HCT116 (cell line): ENCODE measurements at places on chromosomes 4 and X.

GRCh38 chrX:20212486-20213089 is 54.1 kb downstream of the RPS6KA3 start:
- DNase-seq: no peak

DNA sequence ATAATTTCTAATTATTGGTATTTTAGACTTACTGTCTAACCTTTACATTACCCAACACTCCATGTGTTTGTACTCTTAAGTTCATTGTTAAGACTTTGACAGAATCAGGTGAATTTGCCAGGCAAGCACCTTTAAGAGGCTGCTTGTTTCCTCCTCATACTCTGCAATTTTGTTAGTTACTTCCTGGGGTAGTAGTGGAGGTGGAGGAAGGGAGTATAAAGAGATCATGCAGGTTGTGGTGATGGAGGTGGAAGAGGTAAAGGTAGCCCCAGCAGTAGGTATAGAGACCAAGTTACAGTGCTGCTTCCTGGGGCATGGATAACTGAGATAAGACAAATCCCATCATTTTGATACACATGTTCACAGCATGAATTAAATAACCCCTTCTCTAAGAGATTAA is 6.7 kb downstream of the WDR44 start:
- DNase-seq: no peak

- DNase-seq: no peak
Measured at GRCh38 chr4:185246453-185246852, 37.1 kb downstream of the SNX25 start.

GRCh38 chr4:183586824-183587223 is 72.2 kb downstream of the RWDD4 start:
- DNase-seq: no peak

GRCh38 chr4:21420166-21420565 is 528.4 kb downstream of the KCNIP4 start:
- DNase-seq: no peak

GRCh38 chr4:78513411-78513975 is 38.1 kb upstream of the ANXA3 start:
- DNase-seq: no peak

- DNase-seq: no peak
Measured at GRCh38 chrX:46812445-46812844, 24.4 kb upstream of the RP2 start.

GRCh38 chr4:54440394-54441136 is 211.5 kb downstream of the PDGFRA start:
- peak; percentile 29 for DNase-seq

DNA sequence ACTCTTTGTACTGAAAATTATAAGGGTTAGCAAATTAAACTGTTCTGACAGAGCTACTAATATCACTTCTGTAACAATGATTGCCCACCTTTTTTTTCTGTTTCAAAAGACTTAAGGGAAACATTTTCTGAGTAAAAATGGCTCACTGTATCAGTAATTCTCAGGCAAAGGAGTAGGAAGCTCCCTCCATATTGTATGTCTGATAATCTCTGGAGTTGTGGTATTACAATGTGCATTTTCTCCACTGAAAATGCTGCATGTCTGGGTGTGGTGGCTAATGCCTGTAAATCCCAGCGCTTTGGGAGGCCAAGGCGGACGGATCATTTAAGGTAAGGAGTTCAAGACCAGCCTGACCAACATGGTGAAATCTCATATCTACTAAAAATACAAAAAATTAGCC is 4.4 kb upstream of the STAP1 start:
- DNase-seq: no peak

DNA sequence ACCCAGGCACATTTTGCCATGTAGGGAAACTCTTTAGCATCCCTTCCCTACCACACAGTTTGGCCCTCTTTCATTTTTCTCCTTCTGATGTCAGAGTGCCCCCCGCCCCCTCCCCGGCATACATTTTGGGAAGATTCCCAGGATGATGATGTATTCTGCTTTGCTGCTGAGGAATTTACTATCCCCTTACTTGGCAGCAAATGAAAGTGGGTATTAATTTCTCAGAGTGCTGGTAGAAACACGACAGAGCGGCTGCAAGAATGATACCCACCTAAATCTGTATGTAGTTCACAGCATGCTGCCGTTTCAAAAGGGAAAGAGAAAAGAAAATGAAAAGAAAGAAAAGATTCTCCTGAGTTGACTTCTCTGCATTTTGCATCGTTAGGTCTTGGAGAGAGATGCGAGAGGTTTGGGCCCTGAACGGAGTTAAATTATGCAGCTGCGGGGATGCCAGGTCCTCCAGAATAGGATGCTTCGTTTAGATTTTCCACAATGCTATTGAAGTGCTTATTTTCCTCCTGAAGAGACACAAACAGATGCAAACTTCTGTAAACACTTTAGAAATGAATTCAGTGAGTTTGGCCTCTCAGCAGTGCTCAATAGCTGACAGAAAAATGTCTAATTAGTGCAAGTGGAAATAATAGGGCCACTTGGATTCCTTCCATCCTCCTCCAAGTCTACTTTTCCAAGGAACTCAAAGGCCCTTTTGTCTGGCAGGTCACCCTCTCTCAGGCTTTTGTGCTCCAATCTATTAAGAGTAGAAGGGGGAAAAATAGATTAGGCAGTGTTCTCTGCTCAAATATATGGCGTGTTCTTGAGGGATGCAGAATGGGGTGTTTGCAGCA is 106.2 kb downstream of the ALPK1 start:
- no peak for DNase-seq

GRCh38 chr4:24639714-24640113 is 55.4 kb upstream of the DHX15 start:
- DNase-seq: no peak

GRCh38 chr4:108080747-108081146 is 88.0 kb downstream of the LEF1 start:
- DNase-seq: no peak

DNA sequence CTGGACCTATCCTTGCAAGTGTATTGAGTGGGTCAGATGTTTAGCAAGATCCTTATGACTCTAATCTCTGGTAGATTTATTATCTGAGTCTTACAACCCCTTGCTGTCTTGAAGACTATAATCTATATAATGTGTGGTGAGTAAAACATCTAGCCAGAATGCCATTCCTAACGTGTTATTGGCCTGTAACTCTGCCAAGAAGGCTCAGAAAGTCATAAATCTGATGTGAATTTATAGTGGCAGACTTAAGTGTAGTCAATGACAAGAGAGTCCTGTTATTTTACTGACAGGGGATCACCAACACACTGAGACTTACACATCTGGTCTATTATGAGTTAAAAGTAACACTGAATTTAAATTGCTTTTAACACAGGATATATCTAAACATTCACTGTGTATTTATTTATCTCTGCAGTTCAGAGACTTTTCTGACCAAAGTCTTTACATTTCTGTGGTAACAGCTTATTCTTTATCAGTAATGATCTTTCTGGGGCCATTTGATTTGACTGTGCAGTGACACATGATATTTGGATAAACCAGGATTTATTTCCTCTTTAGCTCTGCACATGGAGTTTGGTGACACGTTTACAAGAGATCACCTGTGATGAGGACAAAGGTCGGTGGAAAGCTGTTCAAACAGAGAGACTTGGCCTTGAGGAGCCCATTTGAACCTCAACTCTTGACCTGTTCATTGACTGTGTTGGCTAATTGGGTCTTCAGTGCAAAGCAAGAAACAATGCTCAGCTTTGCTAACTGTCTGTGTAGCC is 415.8 kb downstream of the STIM2 start:
- DNase-seq: no peak

- DNase-seq: no peak
Measured at GRCh38 chrX:121036137-121036536, 11.3 kb upstream of the GLUD2 start.

DNA sequence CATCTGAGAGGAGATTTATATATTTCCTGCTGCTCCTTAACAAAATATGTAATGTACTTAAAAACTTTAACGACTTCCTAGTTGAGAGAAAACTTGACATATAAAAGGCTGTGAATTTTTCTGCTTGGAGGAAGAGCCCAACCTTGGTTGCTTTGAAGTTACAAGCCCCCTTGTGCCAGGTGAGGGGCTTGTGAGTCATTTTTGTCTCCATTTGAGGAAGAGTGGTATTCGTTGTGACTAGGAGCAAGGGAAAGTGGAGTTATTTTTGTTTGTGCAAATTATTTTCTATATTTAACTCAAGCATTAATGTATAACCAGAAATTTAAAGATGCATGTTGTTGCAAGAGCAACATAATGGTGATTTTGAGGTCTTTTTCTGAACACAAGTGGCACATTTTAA is 99.0 kb upstream of the DDX3X start:
- DNase-seq: no peak
